ENCODE measurements at places on chromosomes 3 and 15.
A peak's percentile ranks its signal among the peaks of the same experiment; 100 is the strongest.

DNA sequence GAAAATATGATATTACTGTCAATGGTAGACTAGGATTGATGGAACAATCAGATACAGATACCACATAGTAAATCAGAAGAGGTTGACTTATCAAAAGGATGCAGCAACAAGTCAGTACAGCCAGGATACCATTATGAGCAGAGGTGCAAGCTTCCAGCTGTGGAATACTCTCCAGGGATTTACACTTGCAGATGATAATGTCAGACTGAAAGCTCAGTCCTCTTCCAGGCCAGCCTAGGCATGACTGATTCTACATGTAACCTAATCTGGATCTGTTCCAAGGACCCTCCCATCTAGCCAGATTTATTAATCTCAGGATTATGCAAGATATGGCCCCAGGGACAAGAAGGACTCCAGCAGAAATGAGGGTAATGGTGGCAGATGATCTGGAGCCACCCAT, 8.2 kb downstream of the FILIP1L start:
- DNase-seq, result no peak

- peak; percentile 31 for DNase-seq
Measured at GRCh38 chr3:50189274-50189673, 2.1 kb upstream of the GNAT1 start.

DNA sequence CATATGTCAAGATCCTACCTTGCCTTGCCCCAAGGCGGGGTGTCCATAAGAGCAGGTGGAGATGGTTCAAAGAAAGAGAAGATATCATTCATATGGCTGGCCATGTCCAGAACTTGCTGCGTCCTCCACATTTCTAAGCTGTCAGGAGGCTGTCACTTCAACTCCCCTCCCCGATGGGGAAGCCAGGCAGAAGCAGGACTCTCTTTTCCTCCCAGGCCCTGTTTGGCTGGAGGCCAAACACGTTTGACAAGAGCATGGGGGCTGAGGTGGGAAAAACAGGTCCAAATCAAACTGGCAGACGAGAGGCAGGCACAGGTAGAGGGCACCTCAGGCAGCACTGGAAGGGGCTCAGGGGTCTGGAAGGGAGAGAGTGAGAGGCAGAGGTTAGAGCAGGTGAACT, 37.7 kb downstream of the MESD start:
- no peak for DNase-seq

DNA sequence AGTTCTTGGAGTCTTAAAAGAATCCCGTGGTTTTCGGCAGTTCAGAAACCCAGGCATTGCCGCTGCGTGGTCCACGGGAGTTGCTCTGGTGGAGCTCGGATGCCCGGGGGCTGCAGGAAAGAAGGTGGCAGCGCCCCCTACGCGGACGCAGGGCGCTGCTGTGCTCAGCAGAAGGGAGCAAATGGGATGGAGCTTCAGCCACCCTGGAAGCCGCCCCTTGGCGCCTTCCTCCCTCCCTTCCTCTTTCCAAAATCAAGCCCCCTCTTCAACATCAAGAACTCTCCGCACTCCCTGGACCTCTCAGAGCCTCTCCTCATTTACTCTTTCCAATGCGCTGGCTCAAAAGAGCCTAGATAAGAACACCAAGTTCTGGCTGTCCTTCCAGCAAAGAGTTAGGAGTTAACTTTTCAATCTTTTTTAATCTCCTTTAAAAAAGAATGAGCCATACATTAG, 880 bp upstream of the CHRNA7 start:
- no peak for DNase-seq

- no peak for DNase-seq
Measured at GRCh38 chr3:39981547-39982184, 172.3 kb downstream of the MYRIP start.

- DNase-seq, result no peak
Measured at GRCh38 chr3:137081711-137082110, 123.9 kb downstream of the IL20RB start.

- DNase-seq, result no peak
Measured at GRCh38 chr15:67755264-67755663, 70.0 kb upstream of the SKOR1 start.

GRCh38 chr3:187651282-187651681, 18.9 kb downstream of the SST start:
- DNase-seq, result no peak

DNA sequence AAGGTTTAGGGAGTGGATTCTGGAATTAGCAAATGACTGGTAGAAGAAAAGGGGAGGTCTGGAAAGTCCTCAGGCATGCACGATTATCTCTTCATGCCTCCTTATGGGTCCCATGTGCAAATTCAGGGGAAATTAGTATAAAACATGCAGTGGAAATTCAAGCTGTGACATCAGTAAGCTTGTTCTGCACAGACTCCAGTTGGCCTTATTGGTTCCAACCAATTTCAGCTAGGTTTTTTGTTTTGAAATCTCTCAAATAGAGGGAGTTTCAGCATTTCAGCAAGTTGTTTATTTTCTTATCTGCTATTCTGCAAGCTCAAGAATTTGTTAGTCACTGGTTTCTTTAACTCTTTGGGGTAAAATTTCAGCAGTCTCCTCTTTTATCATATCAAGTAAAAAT, 774 bp upstream of the TMCO5A start:
- DNase-seq, result peak; percentile 71

GRCh38 chr3:136979204-136979603, 21.4 kb downstream of the IL20RB start:
- DNase-seq, result no peak

DNA sequence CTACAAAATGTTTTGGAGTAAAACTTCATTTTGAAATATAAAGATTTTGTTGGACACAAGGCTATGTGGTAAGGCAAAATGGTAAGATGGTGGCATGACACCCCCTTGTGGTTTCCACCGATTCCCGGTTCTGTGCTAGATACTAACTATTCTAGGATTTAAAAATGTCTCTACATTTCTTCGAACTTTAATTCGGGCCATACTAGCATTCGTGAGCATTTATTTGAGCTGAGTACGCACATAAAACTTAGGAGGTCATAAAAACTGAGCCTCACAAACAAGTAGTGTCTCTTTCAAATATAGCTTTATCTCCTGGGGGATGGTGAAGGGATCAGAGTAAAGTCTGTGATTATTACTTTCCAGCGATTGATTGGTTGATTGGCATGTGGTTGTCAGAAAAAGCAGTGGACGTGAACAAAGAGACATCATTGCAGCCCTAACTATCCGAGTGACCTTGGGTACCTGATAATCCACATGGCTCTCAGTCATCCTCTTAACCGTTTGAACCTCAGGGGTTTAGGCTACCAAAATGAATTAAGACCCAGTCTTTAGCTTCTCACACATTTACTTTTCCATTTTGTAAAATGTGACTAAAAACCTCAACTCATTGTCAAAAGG, 1.1 kb upstream of the ZNF639 start:
- no peak for DNase-seq

GRCh38 chr3:23481616-23482278, 278.6 kb downstream of the UBE2E2 start:
- DNase-seq, result no peak

- no peak for DNase-seq
Measured at GRCh38 chr3:2847062-2847841, 262.9 kb downstream of the IL5RA start.

DNA sequence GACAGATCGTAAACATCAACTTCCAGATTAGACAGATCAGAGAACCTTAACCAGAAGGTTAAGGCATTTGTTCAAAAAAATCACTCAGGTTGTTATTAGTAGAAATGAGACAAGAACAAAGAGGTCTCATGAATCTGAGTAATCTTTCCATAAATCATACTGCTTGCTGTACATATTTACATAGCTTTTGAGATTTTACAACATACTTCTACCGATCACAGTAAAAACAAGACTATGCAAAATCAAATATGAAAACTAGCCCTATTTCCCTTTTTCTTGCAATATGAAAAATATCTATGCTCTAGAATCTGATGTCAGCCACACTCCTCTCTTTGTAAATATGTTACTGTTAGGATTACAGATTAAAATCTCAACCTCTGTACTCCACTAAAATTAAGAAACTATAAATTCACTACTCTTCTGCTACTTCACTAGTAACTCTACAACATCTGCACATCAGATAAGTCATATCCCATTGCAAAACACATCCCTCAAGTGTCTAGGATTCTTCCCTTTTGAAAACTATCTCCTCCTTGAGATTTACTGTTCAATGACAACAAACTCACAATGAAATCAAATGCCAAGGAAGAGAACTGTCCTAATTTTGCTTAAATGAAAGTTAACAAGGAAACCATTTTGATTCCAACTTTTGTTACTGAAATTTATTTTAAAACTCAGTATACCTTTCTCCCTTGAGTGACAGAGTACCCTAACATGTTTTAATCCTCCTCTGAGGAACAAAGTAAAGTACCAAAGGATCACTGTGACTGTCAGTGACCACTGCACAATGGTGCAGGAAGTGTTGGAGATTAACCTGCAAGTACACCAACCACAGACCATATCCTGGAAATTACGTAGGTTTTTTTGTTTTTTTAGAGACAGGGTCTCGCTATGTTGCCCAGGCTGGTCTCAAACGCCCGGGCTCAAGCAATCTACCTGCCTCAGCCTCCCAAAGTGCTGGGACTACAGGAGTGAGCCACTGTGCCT, 12.8 kb downstream of the DCUN1D1 start:
- no peak for DNase-seq

- no peak for DNase-seq
Measured at GRCh38 chr3:194076475-194076874, 59.5 kb upstream of the HES1 start.

- no peak for DNase-seq
Measured at GRCh38 chr3:62142331-62143085, 230.8 kb downstream of the FEZF2 start.

DNA sequence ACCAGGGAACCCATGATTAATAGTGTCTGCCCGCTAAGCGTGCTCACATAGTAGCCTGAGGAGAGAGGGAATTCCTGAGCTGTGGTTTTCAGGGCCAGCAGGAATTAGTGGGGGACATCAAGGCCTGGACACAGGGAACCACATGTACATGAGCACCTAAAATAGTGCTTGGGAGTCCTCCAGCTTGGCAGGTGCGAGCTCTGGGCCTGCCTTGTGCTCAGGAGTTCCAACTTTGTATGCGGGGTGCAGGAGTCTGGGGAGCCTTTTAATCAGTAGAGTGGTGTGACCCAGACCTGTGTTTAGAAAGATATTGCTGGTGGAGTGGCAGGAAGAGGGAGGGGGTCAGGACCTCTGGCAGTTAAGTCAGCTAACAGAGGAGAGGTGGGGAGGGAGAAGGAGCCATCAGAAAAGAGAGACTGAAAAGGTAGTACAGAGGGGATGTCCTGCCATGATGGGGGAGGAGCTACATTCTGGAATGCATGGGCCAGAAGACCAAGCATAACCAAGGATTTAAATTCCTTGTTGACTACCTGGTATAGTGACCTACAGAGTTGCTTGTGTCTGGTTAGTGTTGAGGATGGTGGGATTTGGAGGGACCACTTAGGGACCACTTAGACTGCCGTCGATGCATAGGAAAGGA, 1.9 kb downstream of the DAG1 start:
- no peak for DNase-seq

DNA sequence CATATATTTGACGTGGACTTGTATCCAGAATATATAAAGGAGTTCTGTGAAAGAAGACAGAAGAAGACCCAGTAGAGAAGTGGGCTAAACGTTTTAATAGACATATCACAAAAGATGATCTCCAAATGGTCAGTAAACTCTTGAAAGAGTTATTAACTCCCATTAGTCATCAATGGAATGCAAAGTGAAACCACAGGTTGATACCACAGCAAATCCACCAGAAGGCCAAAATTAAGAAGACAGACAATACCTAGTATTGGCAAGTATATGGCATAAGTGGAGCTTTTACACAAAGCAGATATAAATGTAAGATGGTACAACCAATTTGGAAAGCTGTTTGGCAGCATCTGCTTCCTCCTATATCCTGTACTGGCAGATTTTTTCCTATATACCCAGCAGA, 6.0 kb downstream of the SPATA16 start:
- no peak for DNase-seq

DNA sequence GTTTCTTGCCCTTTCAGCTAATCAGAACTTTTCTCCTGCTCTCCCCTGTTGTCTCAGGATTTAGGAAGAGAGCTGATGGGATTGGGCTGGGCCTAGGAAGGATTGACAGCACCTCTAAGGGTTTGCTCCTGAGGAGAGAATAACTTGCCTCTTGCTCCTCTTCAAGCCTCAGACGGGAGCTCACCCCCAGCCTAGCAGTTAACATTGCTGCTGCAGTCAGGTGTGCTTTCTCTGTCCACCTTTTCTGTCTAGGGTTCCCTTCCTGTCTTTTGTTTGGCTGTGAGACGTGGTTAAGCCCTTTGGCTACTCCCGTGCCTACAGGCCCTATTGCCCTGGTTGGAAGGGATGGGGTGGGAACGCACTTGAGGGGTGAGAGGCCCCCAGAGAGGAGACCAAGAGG, 20.1 kb downstream of the TMEM108 start:
- DNase-seq, result no peak

- no peak for DNase-seq
Measured at GRCh38 chr3:99662838-99663570, 24.6 kb downstream of the COL8A1 start.

DNA sequence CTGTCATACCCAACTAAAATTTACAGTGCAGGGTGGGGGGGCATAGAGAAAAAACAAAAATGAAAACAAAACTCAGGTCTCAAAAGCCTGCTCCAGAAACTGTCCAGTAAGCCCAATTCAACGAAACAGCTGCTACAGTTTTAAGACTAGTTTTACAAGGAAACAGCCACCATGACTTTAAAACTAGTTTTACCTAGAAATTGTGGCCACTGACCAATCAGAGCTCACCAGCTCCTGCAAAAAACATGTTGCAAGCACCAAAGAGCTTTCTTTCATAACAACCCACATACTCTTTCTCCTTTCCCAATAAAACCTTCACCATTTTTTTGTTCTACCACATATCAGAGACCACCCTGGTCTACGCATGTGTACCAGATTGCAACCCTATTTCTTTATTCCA, 7.3 kb upstream of the CFAP91 start:
- no peak for DNase-seq

DNA sequence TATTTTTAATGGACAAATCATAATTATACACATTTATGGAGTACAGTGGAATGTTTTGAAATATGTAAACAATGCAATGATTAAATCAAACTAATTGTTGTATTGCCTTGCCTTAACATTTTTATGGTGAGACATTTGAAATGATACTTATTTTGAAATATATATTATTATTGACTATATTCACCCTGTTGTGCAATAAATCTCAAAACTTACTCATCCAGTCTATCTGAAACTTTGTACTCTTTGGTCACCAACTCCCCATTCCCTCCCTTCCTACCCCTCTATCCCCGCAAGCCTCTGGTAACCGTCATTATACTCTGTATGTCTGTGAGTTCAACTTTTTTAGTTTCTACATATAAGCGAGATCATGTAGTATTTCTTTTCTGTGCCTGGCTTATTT, 74.7 kb upstream of the GOLGA6B start:
- DNase-seq, result no peak

DNA sequence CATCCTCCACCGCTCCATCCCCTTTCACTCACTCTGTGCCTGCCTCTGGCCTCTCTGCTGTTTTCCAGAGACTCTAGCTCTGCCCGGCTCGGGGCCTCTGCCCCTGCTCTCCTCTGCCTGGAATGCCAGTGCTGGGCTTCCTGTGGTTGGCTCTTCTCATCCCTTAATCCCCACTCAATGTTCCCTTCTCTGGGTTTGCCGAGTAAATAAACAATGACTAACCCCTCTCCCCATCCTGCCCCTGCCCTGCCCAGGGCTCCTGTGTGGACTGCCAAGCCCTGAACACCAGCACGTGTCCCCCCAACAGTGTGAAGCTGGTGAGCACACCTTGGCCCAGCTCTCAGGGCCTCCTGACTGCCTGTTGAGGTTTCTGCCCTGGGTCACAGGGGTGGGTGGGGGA, 12.2 kb downstream of the STAB1 start:
- DNase-seq, result peak; percentile 19
